ENCODE measurements at places on chromosomes 1 and 21.

DNA sequence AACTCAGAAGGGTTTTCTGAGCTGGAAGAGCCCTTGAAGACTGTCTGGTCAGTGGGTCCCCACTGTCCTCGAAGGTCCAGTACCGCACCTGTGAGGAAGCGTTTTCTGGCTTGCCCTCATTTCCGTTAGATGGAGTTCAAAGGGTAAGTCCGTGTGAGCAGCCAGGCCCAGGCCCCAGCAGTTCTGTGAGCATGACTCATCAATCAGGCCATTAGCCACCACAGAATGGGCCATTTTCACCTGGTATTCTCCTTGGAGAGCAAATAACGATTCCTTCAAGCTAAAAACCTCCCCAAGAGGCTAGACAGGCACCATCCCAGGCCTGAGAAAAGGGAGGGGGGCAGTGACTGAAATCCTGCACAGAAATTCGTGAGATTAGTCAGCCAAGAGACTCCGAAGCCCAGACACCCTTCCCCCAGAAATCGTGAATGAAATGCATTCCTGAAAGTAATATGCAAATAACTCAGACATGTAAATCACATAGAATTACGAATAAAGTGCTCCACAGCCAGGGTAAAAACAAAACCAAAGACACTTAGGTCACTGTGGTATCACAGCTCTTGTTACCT, 66.0 kb downstream of the BCAR3 start:
- no peak for DNase-seq

GRCh38 chr1:182227864-182228547, 163.6 kb downstream of the GLUL start:
- no peak for DNase-seq

- no peak for DNase-seq
Measured at GRCh38 chr1:245197911-245198379, 43.2 kb downstream of the KIF26B start.

DNA sequence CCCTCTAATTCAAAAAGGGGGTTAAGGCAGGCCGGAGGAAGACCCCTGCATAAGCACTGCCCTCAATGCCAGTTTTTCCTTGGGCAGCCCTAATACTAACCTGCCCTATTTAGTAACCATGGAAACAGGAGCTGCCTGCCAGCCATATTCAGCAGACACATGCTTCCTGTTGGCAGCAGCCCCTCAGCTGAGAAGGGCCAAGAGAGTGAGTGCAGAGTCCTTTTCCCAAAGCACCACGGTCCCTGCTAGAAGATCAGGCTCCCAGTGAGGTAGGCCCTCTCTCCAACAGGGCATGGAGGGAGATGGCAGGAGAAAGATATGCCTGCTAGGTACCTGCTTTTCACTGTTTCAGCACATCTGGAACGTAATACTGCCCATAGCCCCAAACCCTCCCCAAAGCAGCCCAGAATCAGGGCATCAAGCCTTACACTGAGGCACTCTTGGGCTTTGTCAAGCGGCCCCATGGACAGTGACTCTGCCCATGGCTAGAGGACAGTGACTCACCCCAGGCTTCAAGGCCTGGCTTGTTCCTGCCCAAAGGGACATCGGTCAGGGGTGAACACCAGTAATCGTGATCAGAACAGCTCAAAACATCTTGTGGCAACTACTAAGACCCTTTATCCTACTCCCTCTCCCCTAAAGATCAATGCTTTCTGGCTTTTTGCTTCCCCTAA, 64.5 kb downstream of the BCAR3 start:
- DNase-seq: no peak

DNA sequence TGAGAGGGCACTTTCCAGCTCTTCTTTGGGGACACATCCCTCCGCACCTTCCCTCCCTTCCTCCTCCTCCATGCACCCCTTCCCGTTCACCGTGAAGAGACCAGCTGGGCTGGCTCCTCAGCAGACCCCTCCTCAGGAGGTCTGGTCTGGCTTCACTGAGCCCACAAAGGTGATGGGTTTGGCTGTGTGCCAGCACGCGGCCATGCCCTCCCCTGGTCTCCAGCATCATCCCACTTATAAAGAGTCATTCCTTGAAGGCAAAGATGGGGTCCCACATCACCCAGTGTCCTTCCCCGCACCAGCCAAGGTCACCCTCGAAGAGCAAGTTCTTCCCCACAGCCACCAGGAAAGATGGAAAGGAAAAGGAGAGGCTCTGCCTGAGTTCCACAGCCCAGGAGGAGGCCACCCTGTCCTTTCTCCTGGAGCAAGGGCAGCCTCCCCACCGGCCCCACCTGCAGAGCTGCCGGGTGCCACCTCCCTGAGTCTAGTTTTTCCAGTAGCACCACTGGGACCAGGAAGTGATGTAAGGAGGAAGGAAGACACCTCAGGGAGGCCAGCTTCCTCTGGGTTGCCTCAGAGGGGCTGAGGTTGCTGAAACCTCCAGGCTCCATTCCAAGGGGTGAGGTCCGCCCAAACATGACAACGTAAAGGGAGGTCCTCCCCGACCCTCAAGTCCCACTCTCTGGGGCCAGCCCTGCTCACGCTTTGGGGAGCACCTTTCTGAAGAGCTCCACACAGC, 32.7 kb downstream of the RIPK4 start:
- no peak for DNase-seq

- DNase-seq: no peak
Measured at GRCh38 chr1:56564615-56565014, 14.7 kb downstream of the PLPP3 start.

DNA sequence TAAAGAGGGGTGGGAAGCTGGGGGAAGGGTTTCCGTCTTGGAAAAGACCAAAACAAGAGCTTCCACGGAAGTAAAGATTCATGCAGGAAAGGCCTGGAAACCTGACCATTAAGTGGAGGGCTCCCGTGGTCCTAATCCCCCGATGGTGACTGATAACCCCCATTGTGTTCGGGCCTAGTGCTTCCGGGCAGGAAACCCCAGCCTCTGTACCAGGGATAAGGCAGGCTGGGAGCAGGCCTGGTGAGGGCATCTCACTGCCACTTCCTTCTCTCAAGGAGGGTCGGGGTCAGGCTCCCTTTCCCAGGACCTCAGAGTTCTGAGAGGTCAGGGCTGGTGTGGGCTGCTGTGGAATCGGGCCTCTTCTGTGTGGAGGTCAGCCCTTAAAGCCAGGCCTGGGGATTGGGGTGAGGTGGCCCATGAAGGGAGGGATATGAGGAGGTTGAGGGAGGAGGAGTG, 136.9 kb downstream of the CDC7 start:
- no peak for DNase-seq
